ENCODE measurements at places on chromosomes 12 and 14.
A peak's percentile ranks its signal among the peaks of the same experiment; 100 is the strongest.

GRCh38 chr12:45205165-45205825 lies 10.6 kb upstream of the ANO6 start:
- no peak for DNase-seq

GRCh38 chr14:55926007-55926406 lies 192.2 kb upstream of the PELI2 start:
- no peak for DNase-seq

DNA sequence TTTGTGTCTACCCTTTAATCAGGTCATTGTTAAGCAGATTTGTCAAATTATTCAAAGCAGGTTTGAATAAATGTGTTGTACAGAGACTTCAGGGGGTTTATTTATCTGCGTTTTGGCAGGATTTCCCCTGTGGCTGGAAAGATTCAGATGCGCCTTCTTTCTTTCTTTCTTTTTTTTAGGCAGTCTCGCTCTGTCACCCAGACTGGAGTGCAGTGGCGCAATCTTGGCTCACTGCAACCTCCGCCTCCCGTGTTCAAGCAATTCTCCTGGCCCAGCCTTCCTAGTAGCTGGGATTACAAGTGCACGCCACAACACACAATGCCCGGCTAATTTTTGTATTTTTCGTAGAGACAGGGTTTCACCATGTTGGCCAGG lies 6.3 kb upstream of the NANOGNB start:
- no peak for DNase-seq

GRCh38 chr12:50574601-50575348 lies 70.0 kb downstream of the DIP2B start:
- DNase-seq = no peak

DNA sequence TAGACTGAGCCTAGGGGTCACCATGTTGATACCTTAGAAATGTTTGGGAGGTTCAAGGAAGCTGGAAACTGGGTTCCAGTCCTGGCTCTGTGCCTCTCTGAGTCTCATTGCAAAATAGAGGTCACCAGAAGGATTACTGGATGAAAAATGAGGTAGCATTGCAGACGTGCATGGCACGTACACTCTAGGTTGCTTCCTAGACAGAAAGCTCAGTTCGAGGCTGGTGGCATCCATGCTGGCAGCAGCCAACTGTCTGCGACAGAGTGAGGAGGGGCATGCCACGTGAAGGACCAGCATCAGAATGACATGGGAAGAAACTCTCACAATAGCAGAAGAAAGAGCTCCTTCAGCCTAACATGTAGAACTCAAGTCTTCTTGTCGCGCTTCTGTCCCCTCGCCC lies 4.6 kb upstream of the CYP46A1 start:
- no peak for DNase-seq

GRCh38 chr12:124636138-124636978 lies 68.9 kb upstream of the NCOR2 start:
- peak; percentile 76 for DNase-seq

DNA sequence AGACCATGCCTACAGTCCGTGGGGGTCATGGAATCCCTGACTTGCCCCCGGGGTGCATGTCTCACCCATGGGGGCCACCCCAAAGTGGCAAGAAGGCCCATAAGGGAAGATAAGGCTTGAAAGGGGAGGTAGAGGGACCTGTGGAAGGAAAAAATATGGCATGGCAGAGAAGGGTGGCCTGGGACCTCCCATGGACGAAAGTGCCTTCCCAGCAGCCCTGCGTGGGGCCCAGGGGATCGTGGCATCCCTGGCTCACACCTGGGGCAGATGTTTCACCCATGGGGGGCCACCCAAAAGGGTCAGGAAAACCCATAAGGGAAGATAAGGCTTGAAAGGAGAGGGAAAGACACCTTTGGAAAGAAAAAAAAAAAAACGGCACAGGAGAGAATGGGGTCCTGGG lies 264.6 kb downstream of the ALG10 start:
- no peak for DNase-seq

DNA sequence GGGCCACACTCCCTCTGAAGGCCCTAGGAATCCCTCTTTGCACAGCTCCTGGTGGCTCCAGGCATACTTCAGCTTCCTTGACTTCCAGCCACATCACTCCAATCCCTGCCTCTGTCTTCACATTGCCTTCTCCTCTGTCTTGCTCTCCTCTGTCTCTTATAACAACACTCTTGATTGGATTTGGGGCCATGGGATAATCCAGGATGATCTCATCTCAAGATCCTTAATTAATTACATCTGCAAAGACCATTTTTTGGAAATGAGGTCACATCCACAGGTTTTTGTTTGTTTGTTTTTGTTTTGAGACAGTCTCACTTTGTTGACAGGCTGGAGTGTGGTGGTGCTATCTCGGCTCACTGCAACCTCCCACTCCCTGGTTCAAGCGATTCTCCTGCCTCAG lies 88.7 kb downstream of the TMTC1 start:
- peak; percentile 87 for DNase-seq
